ENCODE measurements at places on chromosomes 2 and 18. TPM values are rescaled to one million over a fixed set of nuclear protein-coding genes. Genes with fewer than 3 reads are reported as not detected.

GRCh38 chr2:128449226-128450061 is 130.8 kb upstream of the HS6ST1 start:
- H3K4me3 ChIP-seq, result no peak overlapping the region
- peak overlapping the region; percentile 53 for H3K27ac ChIP-seq
- H3K4me1 ChIP-seq, result peaks cover 19% of the 10 kb centered on the region
- no peaks in the 10 kb centered on the region for H3K36me3 ChIP-seq
- no peaks in the 10 kb centered on the region for H3K27me3 ChIP-seq
- no peak for DNase-seq

DNA sequence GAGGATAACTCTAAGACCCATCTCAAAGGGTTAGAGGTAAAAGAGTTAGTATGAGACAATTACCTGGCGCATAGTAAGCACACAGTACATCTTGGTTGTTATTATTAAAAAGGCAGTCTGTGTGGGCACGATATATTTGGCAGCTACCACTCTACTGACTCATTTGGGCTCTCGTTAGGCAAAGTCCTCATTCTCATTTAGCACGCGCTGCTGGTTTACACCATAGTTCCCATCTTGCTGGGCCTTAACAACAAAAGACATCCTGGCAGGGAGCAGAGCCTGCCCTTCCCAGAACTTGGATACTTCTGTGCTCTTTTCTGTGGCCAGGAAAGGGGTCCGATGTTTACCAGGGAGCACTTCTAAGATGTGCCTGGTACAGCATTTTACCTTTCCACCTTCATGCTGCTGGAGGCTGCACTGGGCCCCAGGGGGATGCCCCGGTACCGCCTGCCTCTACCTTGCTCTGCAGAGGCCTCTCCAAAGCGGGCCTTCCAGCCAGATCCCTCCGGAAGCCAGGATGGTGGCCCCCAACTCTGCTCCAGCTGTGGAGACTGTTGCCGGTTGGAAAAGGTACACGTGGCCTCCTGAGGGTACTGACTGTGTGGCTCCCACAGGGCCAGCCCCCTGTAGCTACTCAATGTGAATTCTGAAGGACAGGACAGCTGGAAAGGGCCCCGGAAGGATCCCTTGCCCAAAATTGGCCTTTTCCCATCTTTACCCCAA is 15.0 kb downstream of the GLI2 start:
- H3K4me3 ChIP-seq, result no peak overlapping the region
- no peaks in the 10 kb centered on the region for H3K27me3 ChIP-seq
- peak overlapping the region; percentile 56 for H3K27ac ChIP-seq
- H3K36me3 ChIP-seq, result no peaks in the 10 kb centered on the region
- H3K4me1 ChIP-seq, result peaks cover 13% of the 10 kb centered on the region
- DNase-seq, result no peak

DNA sequence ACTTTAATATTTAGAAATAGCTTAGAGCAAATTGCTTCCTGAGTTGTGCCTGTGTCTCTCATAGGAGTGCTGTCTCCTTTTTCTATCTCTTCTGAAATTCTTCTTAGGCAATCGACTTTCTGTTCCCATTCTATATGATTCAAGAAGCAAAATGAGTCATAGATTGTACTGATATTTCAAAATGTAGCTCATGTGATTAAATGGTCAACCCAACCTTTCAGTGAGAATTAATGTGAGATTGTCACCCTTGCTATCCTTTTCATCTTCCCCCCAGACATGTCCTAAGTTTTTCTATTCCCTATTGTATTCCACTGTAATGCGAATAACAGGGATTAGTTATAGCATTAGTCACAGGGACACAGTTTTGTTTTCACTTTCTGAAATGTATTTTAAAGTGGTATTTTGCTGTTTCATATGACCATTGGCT is 413.6 kb downstream of the THSD7B start:
- DNase-seq, result no peak
- H3K27ac ChIP-seq, result no peak overlapping the region
- no peak overlapping the region for H3K4me3 ChIP-seq
- H3K36me3 ChIP-seq, result no peaks in the 10 kb centered on the region
- no peaks in the 10 kb centered on the region for H3K4me1 ChIP-seq

- no peak overlapping the region for H3K27ac ChIP-seq
- DNase-seq, result no peak
- peaks cover 11% of the 10 kb centered on the region for H3K4me1 ChIP-seq
- H3K27me3 ChIP-seq, result no peaks in the 10 kb centered on the region
- H3K4me3 ChIP-seq, result no peak overlapping the region
- no peaks in the 10 kb centered on the region for H3K36me3 ChIP-seq
These were observed 19.1 kb downstream of the CYP27C1 start for GRCh38 chr2:127200962-127201361.

DNA sequence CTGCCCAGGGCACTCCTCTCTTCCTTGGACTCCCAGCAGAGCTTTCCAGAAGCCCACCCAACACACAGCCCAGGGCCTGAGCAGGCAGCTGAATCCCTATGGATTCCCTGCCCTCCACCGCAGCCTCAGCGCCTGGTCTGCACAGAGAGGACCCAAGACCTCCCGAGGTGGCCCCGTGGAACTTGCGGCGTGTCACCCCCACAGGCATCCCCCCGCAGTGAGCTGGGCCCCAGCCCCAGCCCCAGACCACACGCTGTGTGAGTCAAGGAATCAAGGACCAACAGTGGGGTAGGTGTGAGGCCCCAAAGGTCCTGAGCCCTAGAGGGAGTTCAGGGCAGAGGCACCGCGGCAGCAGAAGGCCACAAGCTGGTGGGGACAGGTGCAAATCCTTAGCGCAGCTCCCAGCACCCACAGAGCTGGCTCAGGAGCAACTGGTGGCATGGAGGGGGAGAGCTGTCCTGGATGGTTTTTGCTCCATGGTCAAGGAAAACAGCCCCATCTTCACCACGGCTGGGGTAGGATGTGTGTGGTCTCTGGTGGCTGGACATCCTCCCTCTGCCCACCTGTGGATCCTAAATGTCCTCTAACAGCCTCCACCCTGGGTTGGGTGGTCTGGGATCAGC is 8.5 kb downstream of the HS6ST1 start:
- H3K27ac ChIP-seq, result no peak overlapping the region
- no peak overlapping the region for H3K4me3 ChIP-seq
- peaks cover 3% of the 10 kb centered on the region for H3K36me3 ChIP-seq
- peaks cover 17% of the 10 kb centered on the region for H3K4me1 ChIP-seq
- H3K27me3 ChIP-seq, result no peaks in the 10 kb centered on the region
- DNase-seq, result no peak

GRCh38 chr2:181058378-181059269 is 78.2 kb downstream of the UBE2E3 start:
- H3K27me3 ChIP-seq, result no peaks in the 10 kb centered on the region
- H3K4me3 ChIP-seq, result no peak overlapping the region
- no peaks in the 10 kb centered on the region for H3K4me1 ChIP-seq
- no peaks in the 10 kb centered on the region for H3K36me3 ChIP-seq
- H3K27ac ChIP-seq, result no peak overlapping the region

GRCh38 chr2:234245945-234246344 is 195.4 kb downstream of the SPP2 start:
- no peak overlapping the region for H3K4me3 ChIP-seq
- no peaks in the 10 kb centered on the region for H3K27me3 ChIP-seq
- H3K27ac ChIP-seq, result no peak overlapping the region
- H3K36me3 ChIP-seq, result no peaks in the 10 kb centered on the region
- H3K4me1 ChIP-seq, result no peaks in the 10 kb centered on the region

- no peaks in the 10 kb centered on the region for H3K4me1 ChIP-seq
- H3K27ac ChIP-seq, result no peak overlapping the region
- H3K36me3 ChIP-seq, result no peaks in the 10 kb centered on the region
- DNase-seq, result no peak
These were observed 106.3 kb downstream of the MYO3B start for GRCh38 chr2:170284205-170284604.

GRCh38 chr18:44602845-44603244 is 77.8 kb upstream of the SETBP1 start:
- H3K36me3 ChIP-seq, result no peaks in the 10 kb centered on the region
- H3K27ac ChIP-seq, result no peak overlapping the region
- no peaks in the 10 kb centered on the region for H3K27me3 ChIP-seq

- H3K27me3 ChIP-seq, result no peaks in the 10 kb centered on the region
- H3K27ac ChIP-seq, result no peak overlapping the region
- H3K4me3 ChIP-seq, result no peak overlapping the region
- H3K36me3 ChIP-seq, result no peaks in the 10 kb centered on the region
- no peak for DNase-seq
These were observed 119.7 kb upstream of the NFATC1 start for GRCh38 chr18:79275992-79276391.

DNA sequence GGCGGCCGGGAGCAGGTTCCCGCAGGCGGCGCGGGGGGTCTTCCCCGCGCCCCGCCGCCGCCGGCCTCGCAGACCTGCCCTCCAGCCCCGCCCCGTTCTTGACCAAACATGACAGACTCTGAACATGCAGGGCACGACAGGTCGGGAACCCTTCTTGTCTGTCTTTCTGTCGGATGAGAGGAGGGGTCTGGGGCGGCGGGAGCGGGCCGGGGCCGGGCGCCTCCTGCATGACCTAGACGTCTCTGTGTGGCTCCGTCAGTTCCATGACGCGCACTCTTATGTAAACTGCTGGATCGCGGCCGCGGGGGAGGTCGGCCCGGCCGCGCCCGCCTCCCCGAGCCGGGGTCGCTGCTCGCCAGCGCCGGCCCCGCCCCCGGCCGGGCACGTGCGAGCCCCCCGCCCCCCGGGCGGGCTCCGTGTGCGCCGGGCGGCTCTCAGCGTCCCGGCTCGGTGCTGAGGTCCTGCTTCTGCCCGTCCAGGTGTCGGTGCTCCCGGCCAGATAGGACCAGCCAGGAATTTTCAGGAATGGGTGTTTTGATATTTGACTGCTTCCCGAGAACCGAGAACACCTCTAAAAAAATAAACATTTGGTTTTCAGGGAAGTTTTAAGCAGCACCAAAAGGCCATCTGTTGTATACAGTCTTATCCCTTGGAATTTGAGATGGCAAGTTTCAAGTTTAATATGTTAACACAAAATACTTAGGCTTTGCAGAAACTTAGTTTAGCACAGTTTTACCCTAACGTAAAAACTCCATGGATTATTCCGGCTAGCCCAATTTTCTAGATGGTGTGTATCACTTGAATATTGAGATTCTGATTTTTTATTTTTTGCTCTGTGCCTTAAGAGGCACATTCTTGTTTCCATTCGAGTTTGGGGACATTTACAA is 733 bp downstream of the ZC3H6 start:
- peak overlapping the region; percentile 99 for H3K27ac ChIP-seq
- peak overlapping the region; percentile 99 for H3K4me3 ChIP-seq
- H3K27me3 ChIP-seq, result no peaks in the 10 kb centered on the region
- H3K36me3 ChIP-seq, result no peaks in the 10 kb centered on the region

- no peaks in the 10 kb centered on the region for H3K36me3 ChIP-seq
- DNase-seq, result no peak
- no peak overlapping the region for H3K27ac ChIP-seq
- no peaks in the 10 kb centered on the region for H3K4me1 ChIP-seq
- H3K27me3 ChIP-seq, result no peaks in the 10 kb centered on the region
These were observed 438.9 kb downstream of the ERBB4 start for GRCh38 chr2:212099658-212100057.

DNA sequence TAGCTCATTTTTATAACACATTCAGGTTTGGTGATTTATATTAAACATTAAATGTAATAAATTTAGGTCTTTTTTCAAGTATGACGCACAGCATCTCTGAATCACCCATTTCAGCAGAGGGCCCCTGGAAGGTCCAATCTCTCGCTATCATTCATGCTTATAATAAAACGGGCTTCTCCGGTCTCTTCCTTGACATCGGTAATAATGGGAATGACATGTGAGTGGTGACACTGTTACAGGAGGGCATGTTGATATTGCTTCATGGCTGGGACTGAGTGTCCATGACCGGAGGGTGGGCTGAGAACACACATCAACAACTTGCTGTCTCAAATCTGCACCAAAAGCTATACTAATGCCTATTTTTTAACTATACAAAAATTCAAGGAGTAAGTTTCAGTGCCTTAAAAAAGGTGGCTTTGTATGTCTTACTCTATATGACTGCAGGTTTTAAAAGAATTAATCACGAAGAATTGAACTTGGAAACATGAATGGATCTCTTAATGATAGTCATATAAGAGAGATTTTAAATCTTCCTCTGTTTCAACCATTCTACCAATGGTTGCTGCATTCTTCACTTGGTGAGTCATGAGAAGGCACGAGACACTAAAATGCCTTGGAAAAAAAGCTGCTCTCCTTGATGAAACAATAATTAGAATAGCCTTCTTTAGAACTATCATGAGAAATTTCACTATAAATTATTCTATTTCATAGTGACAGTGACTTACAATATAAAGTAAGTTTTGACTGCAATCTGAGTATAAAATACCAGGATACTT is 101.9 kb upstream of the NRP2 start:
- H3K27ac ChIP-seq, result no peak overlapping the region
- no peaks in the 10 kb centered on the region for H3K4me1 ChIP-seq
- no peaks in the 10 kb centered on the region for H3K36me3 ChIP-seq

- H3K4me3 ChIP-seq, result no peak overlapping the region
- H3K27ac ChIP-seq, result no peak overlapping the region
- H3K27me3 ChIP-seq, result no peaks in the 10 kb centered on the region
- H3K4me1 ChIP-seq, result no peaks in the 10 kb centered on the region
These were observed 330.4 kb downstream of the LPIN1 start for GRCh38 chr2:12076810-12077209.

DNA sequence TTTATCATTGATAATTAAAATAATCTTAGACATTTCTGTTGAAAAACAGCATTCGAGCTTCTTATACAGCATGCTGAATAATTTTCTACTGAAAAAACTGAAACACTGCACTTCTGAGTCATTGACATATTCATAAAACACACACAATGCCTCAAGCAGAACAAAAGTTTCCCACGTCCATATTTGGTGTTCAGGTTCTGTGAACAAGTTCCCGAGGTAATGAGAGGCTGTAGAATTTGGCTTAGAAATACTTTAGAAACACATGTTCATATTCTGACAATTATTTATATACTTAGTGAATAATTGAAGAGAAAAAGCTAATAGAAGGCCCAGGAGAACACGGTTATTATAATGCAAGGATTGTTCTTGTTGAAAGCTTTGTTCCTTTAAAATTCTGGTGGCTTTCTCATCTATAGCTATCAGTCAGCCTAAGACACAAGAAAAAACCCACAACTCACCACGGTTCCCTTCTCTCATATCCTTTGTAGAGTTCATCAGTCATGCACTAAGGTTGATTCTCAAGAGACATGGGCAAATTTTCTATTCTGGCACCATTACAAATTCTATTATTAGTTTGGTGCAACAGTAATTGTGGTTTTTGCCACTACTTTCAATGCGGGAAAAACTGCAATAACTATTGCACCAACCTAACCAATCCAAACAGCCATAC is 194.4 kb downstream of the TMX3 start:
- H3K4me1 ChIP-seq, result no peaks in the 10 kb centered on the region
- no peaks in the 10 kb centered on the region for H3K27me3 ChIP-seq
- no peaks in the 10 kb centered on the region for H3K36me3 ChIP-seq
- H3K27ac ChIP-seq, result no peak overlapping the region

GRCh38 chr18:29928081-29928480 is 1114.5 kb downstream of the DSC3 start:
- H3K27me3 ChIP-seq, result no peaks in the 10 kb centered on the region
- H3K4me1 ChIP-seq, result no peaks in the 10 kb centered on the region
- no peak overlapping the region for H3K4me3 ChIP-seq
- H3K36me3 ChIP-seq, result no peaks in the 10 kb centered on the region
- H3K27ac ChIP-seq, result no peak overlapping the region

GRCh38 chr2:232456296-232457120 is 555 bp downstream of the ALPI start:
- no peaks in the 10 kb centered on the region for H3K4me1 ChIP-seq
- H3K36me3 ChIP-seq, result no peaks in the 10 kb centered on the region
- no peak for DNase-seq
- no peak overlapping the region for H3K27ac ChIP-seq

GRCh38 chr2:112881217-112881985 is 29.6 kb upstream of the IL37 start:
- H3K4me3 ChIP-seq, result no peak overlapping the region
- H3K36me3 ChIP-seq, result no peaks in the 10 kb centered on the region
- DNase-seq, result peak; percentile 68

Gene COPS9
- 136 TPM for total RNA-seq

Gene OTOS
- total RNA-seq, result not detected

Gene RAB31
- 8.1 TPM for total RNA-seq

Gene TCF23
- total RNA-seq, result not detected

Gene CNDP1
- total RNA-seq, result not detected

Gene FBXO41
- 11.5 TPM for total RNA-seq

Gene ANKRD30BL
- 2.2 TPM for total RNA-seq

Gene CHN1
- total RNA-seq, result 11.3 TPM

All from A673 (cell line).